ENCODE measurements at places on chromosomes 12 and 14.

- DNase-seq, result no peak
Measured at GRCh38 chr12:28025821-28026505, 53.4 kb upstream of the PTHLH start.

DNA sequence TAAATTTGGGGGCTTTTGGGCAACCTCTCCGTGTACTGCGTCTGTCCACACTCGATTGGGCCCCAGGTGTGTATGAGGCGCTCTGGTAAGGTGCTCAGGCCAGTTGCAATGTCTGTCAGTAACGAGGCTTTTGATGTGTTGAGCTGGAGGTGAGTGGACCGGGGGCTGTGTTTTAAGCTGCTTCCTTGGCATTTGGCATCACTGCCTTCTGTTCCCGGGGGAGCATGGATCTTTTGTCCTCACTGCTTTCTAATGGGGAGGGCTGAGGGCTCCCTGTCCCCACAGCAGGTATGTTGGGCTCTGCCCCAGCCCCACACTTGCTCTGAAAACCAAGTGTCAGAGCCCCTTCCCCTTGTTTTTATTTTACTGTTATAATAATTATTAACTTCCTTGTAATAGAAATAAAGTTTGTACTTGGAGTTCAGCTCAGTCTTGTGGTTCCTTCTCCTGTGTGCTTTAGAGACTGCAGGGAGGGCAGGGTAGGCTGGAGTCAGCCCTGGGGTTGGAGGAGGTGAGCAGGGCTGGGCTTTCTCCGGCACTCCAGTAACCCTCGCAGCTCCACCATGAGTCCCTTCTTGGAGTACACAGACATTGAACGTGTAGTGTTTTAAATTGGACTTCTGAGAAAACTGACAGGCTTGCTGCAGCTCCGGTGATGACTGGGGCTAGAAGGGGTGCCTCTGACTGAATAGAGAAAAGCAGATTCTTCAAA, 28.0 kb downstream of the TRAFD1 start:
- DNase-seq, result no peak

DNA sequence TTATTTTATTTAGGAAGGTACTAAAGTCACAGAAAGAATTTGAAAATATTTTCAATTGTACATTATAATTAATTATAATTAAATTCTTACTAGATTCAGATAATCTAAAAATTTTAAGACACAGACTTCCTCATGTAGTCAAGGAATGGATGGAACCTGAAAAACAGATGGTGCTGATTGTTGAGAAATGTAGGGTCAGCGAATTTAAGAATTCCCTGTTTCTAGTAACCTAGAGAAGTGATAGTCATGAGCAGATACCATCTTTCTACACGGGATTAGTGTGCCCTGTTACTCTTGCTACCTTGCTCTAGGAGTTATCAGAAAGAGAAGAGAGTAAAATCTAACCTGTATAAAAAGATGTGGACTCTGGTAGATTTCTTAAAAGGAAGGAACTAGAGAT, 37.5 kb upstream of the PTHLH start:
- DNase-seq, result no peak

DNA sequence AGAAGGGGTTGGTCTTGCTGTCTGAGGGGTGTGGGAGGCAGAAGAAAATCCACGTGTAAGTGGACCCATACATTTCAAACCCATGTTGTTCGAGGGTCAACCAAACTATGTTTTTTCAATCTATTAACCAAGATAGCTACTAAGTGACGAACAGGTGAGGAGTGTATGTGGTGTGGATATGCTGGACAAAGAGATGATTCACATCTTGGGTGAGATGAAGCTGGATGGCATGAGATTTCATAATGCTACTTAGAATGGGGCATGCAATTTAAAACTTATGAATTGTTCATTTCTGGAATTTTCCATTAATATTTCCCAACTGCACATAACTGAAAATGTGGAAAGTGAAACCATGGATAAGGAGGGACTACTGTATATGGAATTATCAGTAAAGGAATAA, 17.9 kb upstream of the KTN1 start:
- DNase-seq, result no peak

- DNase-seq, result no peak
Measured at GRCh38 chr12:132351751-132352495, 22.5 kb upstream of the GALNT9 start.

GRCh38 chr12:28933864-28934527, 215.1 kb upstream of the FAR2 start:
- DNase-seq, result no peak
